GOT3 (cell line): ENCODE measurements at places on chromosomes 12 and 14.

- DNase-seq = no peak
These were observed at the start of gene SLC8A3 for GRCh38 chr14:70188659-70189455. TSS of gene SLC8A3 (minus strand) at chr14:70188951. CDS start at chr14:70168422, 20,529 bp downstream.

- DNase-seq = no peak
These were observed 114.0 kb upstream of the TMEM132D start for GRCh38 chr12:130017591-130018449.

DNA sequence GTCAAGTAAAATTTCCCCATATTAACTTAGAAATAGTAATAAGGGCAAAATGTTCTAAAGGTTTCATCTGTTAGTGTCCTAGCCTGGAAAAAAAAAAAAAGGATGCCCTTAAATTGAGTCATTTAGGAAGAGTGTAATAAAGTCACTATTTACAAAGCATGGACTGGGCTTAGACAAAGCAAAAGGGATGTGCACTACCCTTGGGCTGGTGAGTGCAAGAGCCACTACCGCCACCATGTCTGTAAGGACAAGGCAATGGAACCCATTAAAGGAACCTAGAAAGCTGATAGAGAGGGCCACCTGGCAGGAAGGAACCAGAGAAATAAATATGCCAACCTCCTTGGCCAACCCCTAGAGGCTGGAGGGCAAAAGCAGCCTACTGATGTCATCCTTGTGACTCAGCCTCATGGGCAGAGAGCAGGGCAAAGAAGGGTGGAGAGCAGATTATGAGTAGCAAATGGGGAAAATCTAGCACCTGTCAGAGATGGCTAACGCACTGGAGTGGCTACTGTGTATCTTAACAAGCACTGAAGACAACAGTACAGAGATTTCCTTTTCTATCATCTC lies 59.5 kb upstream of the FUT8 start:
- DNase-seq = no peak

DNA sequence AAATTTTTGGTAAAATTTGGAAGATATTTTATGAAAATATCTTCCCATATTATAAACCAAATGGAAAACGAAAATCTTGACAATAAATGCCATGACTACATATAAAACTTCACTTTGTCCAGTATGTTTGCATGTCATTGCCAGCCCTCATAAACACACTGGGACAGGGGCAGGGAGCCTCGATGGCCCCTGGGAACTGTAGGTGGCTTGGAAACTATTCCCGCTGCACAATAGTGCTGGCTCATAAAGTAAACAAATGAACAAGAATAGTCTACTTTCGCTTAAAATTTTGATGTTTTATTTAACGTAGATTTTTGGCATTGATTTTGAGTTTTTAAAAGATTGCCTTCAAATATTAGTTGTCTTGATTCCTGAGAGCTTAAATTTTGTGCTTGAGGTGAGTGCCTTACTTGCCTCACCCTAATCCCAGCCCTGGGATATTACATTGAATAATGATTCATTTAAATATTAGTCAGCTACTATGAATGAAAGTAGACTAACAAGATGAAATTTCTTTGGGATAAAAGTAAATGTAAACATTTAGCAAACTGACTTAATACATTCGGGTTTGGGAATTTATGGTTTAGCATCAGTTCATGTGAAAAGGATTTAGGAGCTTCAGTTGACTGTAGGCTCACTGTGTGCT lies 74.0 kb upstream of the PKP2 start:
- no peak for DNase-seq

- no peak for DNase-seq
These were observed 781.4 kb upstream of the TMEM132C start for GRCh38 chr12:127485528-127485927.

DNA sequence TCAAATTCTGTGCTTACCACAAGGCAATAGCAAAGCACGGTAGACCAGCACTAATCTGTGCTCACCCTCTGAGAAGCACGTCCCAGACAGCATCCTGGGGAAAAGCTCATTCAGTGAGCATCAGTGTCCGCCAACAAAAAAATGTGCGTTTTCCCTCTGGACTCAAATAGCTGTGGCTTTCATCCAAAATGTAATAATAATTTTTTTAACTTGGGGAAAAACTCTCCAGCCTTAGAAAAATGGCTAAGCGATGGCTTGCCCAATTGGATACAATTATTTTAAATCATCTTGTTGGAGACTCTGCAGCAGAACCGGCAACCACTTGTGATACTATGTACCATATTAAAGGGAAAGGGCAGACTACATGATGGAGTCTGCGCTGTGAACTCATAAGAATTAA lies 1.1 kb upstream of the KRT77 start:
- no peak for DNase-seq

DNA sequence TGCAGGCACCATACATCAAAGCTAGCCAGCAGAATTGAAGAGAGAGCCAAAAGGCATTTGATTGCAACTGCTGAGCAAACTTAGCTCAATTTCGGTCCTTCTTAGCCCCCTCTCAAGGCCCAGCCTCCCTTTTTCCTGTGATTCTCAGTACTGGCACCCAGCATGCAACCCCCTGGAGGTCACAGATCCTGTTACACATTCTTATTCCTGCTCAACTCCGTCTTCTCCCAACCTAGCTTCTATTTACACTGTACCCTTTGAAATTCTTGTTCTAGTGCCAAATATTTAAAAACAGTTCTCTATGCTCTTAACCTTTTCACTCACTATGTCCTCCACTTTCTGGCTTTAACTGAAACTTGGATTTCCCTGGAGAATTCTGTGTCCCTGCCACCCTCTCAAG lies 131.3 kb upstream of the CPSF6 start:
- DNase-seq = no peak

GRCh38 chr12:107485731-107486130 lies 199.9 kb upstream of the PWP1 start:
- no peak for DNase-seq
